ENCODE measurements at places on chromosomes 13 and 19.

GRCh38 chr13:31909864-31910551 lies 121.6 kb upstream of the FRY start:
- DNase-seq, result no peak

DNA sequence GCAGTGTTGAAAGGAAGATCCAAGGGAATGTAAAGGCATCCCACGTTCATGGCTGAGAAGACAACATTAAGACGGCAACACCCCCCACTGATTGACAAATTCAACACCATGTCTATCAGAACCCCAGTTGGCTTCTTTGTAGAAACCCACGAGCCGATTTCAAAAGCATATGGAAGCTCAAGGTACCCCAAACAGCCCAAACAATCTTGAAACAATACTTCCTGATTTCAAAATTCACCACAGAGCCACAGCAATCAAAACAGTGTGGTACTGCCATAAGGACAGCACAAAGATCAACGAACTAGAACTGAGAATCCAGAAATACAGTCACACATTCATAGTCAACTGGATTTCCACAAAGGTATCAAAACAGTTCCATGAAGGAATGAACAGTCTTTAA lies 6.2 kb downstream of the MIER2 start:
- DNase-seq, result no peak

DNA sequence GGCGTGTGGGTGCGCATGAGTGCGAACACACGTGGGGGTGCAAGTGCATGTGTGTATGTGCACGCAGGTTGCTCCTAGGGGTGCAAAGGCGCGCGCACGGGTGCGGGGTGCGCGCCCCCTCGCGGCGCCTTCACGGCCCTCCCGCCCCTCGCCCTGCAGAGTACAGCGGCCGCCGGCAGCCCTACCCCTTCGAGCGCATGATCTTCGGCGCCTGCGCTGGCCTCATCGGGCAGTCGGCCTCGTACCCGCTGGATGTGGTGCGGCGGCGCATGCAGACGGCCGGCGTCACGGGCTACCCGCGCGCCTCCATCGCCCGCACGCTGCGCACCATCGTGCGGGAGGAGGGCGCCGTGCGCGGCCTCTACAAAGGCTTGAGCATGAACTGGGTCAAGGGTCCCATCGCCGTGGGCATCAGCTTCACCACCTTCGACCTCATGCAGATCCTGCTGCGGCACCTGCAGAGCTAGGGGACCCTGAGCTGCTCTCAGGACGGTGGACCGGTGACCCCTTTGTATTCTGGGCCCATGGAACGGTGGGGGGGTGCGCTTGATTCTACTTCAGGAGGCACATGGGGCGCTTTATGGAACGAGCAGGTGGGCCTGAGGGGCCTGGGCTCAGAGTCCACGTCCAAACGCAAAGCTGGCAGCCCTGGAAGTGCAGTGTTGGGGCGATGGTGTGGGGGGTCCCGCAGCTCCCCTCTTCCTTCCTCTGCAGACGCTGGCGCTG lies 27.7 kb downstream of the TMEM161A start:
- no peak for DNase-seq

DNA sequence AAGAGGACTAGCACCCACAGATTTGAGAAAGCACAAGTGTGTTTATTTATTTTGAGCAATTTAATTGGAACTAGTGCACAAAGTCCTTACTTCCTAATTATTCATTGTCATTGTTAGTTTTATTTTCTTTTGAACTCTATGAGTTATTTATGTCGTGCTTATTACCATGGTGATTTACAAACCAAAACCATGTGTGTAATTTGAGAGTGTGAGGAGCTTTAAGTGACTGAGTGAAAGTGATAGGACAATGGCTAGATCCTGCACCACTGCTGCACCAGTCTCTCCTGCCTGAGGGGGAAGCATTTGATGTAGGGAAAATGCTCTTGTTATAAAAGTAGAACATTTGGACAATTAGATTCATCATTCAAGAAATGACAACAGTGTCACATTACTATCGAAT lies 172.3 kb upstream of the KLF12 start:
- DNase-seq, result no peak

- no peak for DNase-seq
Observed at GRCh38 chr19:10305139-10305806, 4.3 kb downstream of the ZGLP1 start.

DNA sequence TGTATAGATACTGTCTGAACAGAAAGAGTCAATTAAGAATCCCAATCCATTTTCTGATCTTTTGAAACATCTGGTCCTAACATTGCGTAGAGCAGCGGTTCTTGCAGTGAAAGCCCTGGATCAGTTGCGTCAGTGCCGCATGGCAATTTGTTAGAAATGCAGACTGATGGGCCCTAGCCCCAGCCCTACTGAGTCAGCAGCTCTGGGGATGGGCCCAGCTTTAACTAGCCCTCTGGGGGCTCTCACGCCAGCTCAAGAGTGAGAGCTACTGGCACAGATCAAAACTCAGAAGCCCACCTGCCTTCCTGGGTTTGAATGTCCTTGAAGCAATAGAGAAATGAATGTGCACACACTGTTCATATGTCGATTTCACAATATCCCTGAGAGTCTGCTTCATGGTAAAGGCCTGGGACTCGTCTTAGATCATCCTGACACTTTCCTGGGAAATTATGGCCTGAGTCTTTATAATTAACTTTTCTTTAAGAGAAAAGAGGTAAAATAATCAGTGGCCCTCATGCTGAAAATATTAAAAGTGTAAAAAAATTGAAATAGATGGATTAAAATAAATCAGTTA lies 206.8 kb upstream of the TMTC4 start:
- no peak for DNase-seq
